NCI-H187 treated with DMSO at 0.1 percent for 48 hours (cell line): ENCODE measurements at places on chromosomes 2 and 18.

- DNase-seq, result no peak
Observed at GRCh38 chr2:238810321-238810720, 37.6 kb upstream of the TWIST2 start.

GRCh38 chr2:236641051-236641726, 71.6 kb downstream of the ACKR3 start:
- no peak for DNase-seq

- DNase-seq, result no peak
Observed at GRCh38 chr18:48996901-48997463, 46.2 kb upstream of the SMAD7 start.

DNA sequence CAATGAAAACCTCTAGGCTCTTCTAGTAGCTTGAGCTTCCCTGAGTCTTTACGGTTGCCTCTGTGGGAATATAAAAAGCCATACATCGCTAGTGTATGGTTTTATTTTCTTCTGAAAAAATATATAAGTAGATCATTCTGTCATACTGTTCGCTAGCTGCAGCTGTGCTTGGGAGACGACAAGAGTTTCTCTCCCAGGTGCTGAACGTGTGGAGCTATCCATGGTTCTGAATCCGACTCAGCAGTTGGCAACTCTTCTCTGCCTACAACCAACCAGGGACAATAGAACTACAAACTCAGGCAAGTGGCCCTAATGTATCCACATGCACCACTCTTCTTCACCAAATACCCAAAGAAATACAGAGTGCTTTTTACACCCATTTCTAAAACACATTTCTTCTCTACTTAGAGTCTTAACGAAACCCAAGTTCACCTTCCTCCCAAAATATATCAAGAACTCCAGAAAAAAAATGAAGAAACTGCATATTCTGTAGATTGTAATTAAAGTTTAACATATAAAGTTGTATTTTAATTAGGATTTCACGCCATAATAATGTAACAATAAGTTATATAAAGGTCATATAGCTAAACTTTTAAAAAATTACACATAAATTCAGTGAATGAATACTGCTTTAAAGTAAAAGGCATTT, 2.2 kb upstream of the KCNH7 start:
- no peak for DNase-seq

- no peak for DNase-seq
Observed at GRCh38 chr18:62073461-62074281, 113.2 kb downstream of the PIGN start.

GRCh38 chr2:173571887-173572680, 217.4 kb downstream of the CDCA7 start:
- DNase-seq, result no peak

GRCh38 chr18:44630118-44630517, 50.6 kb upstream of the SETBP1 start:
- no peak for DNase-seq

DNA sequence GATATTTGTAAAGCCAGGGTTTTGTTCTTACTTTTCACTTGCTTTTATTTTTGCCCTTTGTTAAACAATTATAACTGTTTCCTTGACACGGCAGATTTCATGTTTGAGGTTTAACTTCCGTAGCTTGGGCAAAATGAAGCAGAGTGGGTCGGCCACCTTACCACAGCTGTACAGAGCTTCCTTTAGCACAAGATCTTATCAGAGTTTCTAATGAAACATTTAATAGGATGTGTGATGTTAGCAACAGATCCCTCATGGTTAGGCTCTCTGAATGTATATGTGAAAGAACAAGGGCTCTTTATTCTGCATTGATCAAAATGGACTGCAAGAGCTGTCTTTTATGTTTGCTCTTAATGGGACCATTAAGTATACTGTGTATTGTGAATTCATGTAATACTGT, 22.3 kb downstream of the RNF125 start:
- no peak for DNase-seq

DNA sequence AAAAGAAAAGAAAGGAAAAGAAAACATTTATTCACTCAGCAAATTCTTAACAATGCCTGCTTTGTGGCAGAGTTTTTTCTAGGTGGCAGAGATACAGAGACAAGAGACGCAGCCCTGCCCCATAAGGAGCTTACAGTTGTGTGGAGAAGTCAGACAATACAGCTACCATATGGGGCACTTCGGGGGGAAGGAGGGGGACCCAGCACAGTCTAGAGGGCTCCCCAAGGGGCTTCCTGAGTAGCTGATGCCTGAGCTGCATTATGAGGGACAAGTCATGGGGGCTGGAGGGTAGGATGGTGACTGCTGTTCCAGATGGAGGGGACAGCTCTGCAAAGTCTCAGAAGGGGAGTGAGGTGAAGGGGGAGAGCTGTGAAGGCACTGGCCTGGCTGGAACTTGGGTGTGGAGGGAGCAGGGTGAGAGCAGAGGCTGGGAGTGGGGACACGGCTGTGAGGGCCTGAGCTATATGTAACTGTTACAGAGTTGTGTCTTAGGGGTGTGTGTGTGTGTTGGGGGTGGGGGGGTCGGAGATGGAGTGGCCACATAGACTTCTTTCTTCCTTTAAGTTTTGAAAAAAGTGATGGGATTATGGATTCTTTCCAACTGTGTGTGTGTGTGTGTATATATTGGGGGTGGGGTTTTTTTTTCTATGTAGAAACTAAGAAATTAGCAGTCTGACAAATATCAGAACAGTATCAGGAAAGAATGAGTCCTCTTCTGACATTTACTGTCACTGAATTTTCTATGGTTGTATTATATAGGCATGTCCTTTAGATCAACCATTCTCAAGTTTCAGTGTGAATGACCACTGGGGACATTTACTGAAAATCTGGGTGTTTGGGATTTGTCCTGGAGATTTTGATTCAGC, 66.0 kb upstream of the HAAO start:
- DNase-seq, result no peak

GRCh38 chr2:238699307-238700116, 148.4 kb upstream of the TWIST2 start:
- no peak for DNase-seq

- DNase-seq, result no peak
Observed at GRCh38 chr18:67151366-67151765, 365.2 kb downstream of the DSEL start.

GRCh38 chr18:58507880-58508279, 121.0 kb downstream of the ALPK2 start:
- DNase-seq, result no peak

GRCh38 chr2:186456941-186457340, 29.1 kb upstream of the ZC3H15 start:
- no peak for DNase-seq

- no peak for DNase-seq
Observed at GRCh38 chr2:46610021-46610420, 130.7 kb downstream of the TMEM247 start.

- DNase-seq, result no peak
Observed at GRCh38 chr2:161983866-161984265, 90.1 kb downstream of the DPP4 start.

DNA sequence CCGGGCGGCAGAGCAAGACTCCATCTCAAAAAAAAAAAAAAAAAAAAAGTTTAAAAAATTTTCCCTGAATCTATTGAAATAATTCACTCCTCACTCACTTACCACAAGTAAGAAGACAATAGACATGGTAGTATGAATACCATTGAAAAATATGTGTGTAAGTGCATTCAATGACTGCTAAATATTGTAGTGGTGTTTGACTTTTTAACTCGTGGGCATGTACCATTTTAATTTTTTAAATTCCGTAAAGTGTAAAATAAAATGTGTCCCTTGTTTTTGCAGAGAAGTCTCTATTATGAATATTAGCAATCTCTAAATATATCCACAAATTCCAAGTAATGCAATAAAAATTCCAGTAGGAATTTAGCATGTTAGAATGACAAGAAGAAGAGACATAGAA, 134.1 kb downstream of the COPS8 start:
- no peak for DNase-seq

- no peak for DNase-seq
Observed at GRCh38 chr2:100780203-100781008, 39.5 kb upstream of the NPAS2 start.

- DNase-seq, result no peak
Observed at GRCh38 chr2:30781961-30782533, 25.2 kb downstream of the CAPN13 start.

DNA sequence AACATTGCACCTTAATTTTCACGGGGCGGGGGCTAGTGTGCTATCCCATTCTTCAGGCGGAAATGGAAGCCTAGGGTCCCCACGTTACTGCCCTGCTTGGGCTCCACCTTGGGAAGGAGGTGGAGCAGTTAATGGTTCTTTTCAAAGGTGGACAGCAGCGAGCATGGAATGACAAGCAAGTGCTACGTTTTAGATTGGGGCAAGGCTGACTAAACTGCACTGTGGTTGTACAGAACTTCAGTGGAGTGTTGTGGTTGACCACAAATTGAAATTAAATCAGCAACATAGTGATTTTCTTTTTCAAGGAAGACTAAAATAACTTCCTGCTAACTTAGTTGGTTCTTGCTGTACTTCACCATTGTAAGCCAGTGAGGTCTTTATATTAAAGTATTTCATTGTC, 47.0 kb downstream of the CHRNA1 start:
- DNase-seq, result no peak

- DNase-seq, result no peak
Observed at GRCh38 chr18:24947521-24948305, 404.3 kb downstream of the ZNF521 start.

GRCh38 chr2:186254759-186255158, 231.3 kb upstream of the ZC3H15 start:
- no peak for DNase-seq

DNA sequence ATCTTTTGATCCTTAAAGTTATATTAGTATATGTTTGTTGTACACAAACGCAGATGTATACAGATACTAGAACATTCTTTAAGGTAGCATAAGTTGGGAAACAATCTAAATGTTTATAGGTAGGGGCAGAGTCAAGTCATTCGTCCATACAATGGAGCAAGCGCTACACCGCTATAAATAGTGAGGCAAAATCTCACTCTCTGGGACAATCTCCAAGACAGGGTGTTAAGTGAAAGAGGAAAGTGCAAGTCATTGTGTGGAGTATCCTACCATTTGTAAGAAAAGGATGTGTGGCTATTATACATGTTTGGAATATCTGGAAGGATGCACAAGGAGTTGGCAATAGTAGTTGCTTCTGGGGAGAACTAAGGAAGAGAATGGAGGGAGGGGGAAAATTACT, 16.2 kb upstream of the FHL2 start:
- no peak for DNase-seq

- no peak for DNase-seq
Observed at GRCh38 chr2:45845566-45845965, 194.1 kb downstream of the PRKCE start.

GRCh38 chr2:24354957-24355356, 5.4 kb downstream of the ITSN2 start:
- DNase-seq, result no peak

DNA sequence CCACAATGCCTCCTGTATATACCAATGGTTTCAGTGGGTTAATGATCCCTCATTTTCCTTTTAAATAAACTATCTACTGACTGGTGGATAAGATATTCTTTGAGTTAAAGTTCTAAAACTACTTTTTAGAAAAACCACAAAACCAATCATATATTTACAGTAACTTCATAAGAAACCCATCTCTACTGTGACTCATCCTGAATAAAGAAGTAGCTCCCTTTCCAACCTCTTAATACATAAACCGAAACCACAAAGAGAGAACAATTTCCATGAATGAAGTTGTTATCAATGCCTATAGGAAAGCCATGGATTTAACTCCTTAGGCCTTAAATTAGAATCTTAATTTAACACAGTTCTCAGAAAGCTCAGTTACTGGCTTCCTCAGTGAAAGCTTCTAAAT, 227.0 kb upstream of the SMAD7 start:
- DNase-seq, result no peak

GRCh38 chr2:95301876-95302641, 4.9 kb downstream of the KCNIP3 start:
- no peak for DNase-seq

DNA sequence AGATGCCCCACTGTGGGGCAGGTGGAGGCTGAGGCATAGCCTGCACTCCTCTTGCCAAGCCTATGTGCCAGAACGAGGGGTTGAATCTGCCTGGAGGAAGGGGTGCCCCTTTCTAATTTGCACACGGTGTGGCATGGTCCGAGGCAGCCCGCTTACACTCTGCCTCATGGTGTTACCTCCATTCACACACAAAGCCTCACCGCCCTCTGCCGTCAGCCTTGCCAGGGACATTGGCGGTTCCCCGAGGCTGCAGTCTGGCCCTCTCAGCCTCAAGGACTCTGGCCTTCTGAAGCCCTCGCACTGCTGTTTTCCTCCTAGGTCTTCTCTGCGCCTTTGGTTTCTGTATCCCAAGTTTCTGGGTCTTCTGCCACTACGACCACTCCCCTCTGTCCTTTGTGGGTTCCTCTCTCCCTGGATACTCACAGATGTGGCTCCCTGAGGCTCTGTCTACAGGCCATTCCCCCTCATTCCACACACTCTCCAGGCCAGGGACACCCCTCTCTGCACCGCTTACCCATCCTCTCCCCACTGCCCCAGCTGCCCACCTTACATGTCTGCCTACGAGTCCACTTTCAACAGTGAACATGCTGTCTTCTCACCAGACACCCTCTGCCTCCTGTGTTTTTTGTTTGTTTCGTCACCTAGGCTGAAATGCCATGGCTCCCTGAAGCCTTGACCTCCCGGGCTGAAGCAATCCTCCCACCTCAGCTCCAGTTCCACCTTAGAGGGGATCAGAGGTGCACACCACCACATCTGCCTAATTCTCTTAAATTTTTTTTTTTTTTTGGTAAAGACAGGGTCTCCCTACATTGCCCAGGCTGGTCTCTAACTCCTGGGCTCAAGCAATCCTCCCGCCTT, 7.9 kb upstream of the ASPRV1 start:
- DNase-seq, result no peak

DNA sequence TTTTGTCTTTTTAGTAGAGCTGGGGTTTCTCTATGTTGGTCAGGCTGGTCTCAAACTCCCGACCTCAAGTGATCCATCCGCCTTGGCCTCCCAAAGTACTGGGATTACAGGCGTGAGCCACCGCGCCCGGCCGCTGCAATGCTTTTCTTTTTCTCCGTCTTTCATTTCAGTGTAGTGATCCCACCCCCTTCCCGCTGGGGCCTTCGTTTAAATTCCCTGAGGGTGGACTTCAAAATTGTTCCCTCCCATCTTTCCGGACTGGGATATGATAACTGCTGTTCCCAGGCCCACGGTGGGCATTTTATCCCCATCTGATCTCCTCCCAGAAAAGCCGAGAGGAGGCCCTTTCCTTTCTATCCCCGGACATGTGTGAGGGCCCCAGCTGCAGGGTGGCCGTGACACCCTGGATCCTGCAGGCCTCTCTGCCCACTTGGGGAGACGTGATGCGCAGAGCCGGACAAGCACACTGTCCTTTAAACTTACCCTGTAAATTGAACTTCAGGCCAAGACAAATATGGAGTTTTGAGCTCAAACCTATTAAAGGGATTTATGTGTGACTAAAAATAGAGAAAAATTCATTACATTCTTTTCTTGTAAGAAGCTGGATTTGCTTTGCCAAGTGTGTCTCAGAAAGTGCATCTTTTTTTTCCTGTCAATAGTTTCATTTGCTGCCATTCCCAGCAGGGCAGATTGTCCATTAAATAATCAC, 54.5 kb upstream of the AFF3 start:
- DNase-seq, result no peak

DNA sequence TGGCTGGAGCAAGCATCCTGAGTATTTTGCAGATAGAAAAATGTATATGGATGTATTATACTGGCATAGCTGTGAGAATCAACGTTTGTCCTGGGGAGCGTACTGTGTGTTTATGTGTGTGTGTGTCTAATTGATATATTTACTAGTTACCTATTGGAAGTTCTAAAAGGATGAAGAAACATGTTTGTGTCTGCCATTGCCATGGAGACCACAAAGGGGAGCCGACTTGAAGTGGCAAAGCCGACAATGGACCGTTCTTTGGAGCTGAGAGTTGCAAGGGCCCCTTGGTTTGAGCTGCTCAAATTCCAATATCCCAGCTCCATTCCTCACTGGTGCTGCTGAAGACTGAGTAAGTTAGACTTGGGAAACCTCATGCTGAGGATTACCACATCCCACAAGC, 14.3 kb upstream of the SLC25A52 start:
- no peak for DNase-seq
